Hematopoietic multipotent progenitor cell treated with erythropoietin and hydrocortisone succinate and interleukin-3 and kit ligand, for 8 days (in vitro differentiated cells): ENCODE measurements at places on chromosomes 1 and 21.

GRCh38 chr1:235613602-235614001 is 36.0 kb downstream of the GNG4 start:
- DNase-seq = no peak

DNA sequence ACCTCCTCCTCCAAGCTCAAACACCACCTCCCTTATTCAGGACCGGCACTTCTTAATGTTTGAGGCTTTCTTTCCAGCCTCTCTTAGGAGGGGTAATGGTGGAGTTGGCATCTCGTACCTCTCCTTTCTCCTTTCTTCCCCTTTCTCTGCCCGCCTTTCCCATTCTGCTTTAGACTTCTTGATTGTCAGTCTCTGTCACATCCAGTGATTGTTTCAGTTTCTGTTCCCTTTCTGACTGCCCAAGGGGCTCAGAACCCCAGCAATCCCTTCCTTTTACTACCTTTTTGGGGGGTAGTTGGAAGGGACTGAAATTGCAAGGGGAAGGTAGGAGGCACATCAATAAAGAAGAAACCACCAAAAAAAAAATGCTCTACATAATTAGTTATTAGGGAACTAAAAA is 5.6 kb downstream of the ELK4 start:
- no peak for DNase-seq

DNA sequence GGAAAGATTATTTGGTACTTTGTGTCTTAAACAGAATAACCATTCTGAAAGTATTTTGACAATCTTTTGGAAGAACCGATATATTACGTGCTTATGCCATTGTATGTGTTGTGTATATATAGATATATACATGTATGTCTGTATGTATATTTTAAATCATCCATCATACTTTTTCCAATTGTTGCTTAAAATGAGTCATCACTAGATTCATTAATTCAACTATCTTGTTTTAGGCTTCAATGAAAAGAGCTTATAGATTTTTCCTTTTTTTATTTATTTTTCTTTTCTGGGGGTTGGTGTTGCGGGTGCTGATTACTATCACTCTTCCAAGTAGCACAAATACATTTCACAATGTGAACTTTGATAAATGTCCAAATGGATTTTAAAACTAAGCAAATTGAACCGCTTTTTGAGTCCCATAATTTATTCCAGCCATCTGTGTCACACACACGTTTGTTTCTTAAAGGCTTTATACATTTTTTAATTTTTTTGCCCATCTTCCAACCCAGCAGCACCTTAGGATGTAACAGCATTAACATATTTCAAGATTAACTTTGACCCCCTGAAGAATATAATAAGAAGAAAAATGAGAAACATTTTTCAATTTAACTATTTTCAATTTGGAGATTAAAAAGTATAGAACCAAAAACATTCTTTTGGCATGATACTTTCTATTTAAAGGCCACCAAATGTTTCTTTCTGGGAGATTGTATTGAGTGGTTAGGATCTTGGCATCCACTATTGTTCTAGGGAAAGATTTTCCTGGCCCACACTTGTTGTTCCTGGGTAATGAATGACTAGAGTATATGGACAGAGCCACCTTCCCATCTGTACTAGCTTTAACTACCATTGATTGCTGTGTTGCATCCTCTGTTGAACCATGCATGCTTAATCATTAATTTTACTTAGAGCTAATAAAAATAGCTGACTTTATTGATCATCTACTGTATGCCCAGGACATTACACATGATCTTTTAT is 9.3 kb upstream of the DPYD start:
- DNase-seq = no peak

GRCh38 chr21:33843216-33843615 is 72.4 kb downstream of the ATP5PO start:
- no peak for DNase-seq

- no peak for DNase-seq
These were observed 1.8 kb downstream of the NCMAP start for GRCh38 chr1:24557711-24558131.

- no peak for DNase-seq
These were observed 55.9 kb downstream of the GON4L start for GRCh38 chr1:155801149-155801548.

DNA sequence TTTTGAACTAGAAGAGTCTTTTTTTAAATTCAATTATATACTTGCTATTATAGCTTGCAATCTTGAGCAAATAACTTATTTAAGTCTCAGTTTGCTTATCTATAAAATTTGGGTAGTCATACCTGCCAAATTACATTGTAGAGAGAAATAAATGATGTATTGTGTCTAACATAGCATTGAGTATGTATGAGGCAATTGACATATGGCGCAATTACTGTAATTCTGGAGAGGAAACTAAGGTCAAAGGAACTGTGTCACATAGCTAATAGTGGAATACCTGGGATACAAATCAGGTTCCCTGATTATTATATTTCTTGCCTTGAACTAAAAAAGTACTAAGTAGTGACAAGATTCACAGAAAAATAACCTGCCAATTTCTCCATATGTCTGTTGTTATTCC is 302.5 kb downstream of the PDE4B start:
- DNase-seq = no peak

DNA sequence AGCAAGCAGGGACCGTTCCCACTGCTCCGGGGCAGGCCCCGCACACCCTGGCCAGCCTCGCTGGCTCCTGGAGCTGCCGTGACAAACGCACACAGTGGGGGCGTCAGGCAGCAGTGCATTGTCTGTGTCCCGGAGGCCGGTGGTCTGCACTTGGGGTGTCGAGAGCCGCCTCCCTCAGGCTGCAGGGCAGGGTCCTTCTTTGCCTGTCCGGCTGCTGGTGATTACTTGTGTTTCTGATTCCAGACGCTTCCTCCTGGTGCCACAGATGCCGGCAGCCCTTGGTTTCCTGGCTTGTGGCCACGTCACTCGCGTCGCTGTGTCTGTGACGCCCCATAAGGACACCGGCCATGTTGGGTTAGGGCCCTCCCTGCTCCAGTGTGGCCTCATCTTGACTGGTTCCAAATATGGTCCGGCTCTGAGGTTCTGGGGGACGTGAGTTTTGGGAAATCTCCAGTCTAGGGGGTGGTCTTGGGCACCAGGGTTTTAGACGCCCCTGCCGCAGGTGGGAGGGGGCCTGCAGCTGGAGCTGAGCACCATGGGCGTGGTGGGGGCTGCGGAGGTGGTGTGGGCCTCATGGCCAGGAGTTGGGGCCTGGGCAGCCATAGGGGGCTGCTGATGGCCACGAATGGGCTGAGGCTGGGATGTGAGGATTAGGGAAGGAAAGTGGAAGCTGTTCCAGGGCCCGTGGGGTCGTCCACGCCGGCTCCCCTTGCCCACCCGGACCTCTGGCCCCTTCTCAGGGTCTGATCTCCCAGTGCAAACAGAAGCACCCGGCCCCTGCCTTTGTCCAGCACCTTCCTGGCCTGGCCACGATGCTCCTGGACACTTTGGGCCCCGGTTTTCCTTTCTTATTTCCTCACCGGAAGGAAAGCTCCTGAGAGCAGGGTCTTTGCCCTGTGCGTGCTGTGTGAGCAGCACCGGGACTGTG is 41.0 kb downstream of the SLX9 start:
- no peak for DNase-seq

GRCh38 chr1:15849775-15850324 is 2.3 kb downstream of the SPEN start:
- peak; percentile 73 for DNase-seq

DNA sequence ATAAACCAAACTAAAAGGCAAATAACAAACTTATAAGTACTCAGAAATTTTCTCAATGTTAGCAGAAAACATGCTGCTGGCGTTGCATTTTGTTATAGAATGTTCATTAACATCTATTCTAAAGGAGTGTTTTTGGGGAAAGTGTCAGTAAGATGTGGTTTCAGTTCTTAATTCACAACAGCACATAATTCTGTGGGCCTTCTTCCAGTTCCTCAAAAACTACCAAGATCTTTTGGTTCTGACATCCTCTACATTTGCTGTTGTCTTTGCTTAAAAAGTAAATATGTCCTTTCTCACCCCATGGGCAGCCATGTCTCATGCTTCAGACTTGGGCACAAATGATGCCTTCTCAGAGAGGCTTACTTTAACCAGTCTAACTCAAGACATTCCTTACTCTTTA is 152.5 kb downstream of the CDC7 start:
- no peak for DNase-seq

DNA sequence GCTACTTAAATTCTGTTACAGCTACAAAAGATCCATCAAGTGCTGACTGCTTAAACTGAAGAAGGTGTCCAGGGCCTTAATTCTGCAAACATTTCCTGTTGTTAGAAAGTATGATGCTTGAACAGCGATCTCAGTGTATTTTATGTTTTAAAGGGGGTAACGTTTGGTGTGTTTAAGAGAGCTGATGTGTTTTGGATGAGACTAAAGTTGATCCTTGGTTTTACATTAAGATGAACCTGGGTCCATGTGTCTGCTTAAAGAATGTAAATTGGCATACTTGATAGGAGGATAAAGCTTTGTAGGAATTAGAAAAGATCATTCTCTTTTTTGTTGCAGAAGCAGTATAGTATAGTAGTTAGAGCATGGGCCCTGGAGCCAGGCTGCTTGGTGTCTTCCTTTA is 3.6 kb downstream of the IER5 start:
- no peak for DNase-seq

DNA sequence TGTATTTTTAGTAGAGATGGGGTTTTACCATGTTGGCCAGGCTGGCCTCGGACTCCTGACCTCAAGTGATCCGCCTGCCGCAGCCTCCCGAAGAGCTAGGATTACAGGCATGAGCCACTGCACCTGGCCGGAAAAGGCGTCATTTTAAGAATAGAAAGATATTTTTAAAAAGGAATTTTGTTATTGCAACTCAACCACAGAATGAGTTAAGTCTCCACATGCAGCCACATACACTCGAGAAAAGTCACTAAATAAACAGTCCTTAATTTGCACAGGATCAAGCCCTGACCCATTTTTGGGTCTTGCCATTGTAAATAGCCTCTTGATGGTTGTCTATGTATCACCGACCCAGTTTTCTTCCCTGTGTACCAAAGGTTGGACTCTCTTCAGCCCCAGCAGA is 85.5 kb downstream of the FBXO2 start:
- no peak for DNase-seq

DNA sequence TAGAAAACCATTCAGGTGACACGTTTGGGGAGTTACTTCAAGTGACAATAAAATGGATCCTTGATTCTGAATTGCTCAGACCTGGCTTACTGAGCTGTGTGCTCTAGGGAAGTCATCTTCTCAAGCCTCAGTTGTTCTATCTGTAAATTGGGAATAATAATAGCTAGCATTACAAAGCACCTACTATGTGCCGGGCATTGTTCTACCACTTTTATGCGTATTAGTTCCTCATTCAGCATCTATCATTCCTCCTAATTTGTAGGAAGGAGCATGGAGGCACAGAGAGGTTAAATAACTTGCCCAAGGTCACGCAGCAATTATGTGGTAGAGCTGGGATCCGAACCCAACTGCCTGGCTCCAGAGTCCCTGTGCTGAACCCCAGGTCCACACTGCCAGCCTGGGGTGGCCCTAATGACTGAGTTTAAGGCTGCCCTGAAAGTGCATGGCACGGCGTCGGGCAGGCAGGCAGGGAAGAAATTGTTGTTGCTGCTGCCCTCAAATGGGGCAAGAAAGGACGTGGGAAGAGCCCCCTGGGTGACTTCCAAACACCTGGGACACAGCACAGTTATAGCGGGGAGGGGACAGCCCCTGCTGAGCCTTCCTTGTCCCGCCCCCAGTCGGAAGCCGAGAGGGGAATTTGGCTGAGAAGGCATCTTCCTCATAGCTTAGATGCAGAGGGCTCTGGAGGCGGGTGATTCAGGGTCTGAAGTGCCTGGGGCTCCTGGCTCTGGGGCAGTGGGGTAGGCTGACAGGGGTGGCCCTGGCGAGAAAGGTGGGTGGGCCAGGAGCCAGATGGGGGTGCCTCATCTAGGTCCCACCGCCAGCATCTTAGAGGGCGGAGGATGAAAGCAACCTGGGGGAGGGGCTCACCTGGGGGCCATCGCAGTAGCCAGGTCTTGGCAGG is 86.5 kb upstream of the IFFO2 start:
- no peak for DNase-seq

GRCh38 chr1:160486453-160486852 is 36.6 kb downstream of the SLAMF6 start:
- DNase-seq = no peak

DNA sequence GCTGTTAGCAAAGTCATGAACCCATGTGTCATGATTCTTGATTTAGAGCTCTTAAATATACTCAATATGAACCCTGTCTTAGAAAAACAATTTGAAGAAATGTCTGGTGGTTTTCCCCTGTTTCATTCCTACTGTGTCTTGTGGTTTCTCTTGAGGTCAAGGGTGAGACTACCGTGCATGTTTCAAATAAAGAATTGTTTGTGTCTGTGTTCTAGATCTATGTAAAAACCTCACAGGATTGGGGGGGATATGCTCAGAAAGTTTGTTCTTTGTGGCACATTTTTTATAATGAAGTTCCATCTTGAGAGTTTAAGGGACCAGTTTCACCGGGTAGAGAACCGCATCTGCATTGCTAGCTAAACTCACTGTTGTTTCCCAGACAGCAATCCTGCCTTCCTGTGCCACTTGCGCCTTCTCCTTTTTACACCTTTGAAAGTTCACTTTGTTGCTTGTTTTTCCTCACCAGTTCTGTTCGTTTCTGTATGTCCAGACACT is 30.9 kb upstream of the CACYBP start:
- no peak for DNase-seq

- no peak for DNase-seq
These were observed 22.2 kb upstream of the TCEA3 start for GRCh38 chr1:23446661-23447310.
